Natural killer cell treated with Interleukin-12 subunit alpha and Interleukin-12 subunit beta and Interleukin-15 and Interleukin-18, amount 100 ng/mL, for 72 hours (primary cell): ENCODE measurements at places on chromosomes 5 and 9.

DNA sequence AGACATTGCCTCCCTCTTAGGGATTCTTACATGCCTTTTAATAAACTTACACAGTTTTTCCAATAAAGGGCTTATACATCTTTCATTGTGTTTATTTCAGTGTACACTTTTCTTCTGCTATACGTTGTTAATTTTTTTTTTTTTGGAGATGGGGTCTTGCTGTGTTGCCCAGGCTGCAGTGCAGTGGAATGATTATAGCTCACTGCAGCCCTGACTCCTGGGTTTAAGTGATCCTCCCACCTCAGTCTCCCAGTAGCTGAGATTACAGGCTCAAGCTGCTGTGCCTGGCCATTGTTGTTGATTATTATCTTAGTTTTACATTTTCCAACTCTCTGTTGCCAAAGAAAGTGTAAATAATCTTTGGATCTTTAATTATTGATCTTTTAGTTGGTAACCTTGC is 89.8 kb downstream of the GTF3C4 start:
- DNase-seq: no peak

DNA sequence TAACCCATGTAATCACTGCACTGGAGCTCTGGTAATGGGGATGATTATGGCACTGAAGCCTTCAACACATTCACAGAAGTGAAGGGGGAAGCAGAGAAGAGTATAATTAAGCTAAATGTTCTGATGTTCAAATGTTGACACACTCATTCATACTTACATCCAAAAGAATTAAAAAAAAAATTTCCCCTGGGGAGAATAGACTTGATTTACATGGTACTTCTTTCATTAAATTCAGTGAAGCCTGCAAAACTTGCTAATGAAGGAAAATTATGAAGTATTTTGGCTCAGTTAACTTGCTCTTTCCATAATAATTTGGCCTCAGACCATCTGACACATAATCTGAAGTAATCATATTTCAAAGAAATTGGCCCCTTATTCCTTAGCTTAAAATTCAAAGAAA is 428.8 kb downstream of the SH3GL2 start:
- DNase-seq: no peak

DNA sequence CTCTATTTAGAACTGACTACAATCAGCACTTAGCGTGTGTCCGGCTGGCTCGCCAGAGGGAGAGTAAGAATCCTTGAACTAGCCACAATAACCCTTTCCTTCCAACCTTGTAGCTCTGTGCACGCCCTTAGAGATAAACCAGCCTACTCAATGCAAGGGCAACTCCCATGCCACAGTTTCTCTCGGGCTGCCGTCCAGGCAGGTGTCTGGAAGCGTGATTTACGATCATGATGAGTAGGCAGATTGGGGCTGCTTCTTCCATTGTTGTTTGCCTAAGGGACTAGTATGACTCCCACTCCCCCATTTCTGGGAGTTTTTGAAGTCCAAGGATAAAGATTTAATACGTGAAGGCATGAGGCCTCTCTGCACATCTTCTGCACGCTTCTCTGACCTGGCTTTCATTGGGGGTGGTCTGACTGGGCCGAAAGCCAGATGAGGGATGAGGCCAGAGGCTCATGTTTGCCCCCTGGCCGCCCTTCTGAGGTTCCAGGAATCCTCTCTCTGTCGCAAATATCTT is 134.0 kb upstream of the MYO10 start:
- DNase-seq: no peak

DNA sequence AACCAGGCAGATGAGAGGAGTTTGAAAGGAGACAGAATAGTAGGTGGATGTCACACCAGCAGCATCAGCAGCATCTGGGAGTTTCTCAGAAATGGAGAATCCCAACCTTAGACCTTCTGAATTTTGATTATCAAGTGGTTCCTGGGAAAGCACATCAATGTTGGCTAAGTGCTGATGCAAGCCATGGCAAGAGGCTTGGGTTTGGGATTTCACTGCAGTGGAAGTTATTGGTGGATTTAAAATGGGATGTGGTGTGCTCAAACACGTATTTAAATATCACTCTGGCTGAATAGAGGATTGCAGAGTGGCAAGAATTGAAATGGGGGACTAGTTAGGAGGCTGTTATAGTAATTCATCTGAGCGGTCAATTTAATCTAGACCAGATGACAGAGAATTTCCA is 387.8 kb upstream of the WWC1 start:
- no peak for DNase-seq

DNA sequence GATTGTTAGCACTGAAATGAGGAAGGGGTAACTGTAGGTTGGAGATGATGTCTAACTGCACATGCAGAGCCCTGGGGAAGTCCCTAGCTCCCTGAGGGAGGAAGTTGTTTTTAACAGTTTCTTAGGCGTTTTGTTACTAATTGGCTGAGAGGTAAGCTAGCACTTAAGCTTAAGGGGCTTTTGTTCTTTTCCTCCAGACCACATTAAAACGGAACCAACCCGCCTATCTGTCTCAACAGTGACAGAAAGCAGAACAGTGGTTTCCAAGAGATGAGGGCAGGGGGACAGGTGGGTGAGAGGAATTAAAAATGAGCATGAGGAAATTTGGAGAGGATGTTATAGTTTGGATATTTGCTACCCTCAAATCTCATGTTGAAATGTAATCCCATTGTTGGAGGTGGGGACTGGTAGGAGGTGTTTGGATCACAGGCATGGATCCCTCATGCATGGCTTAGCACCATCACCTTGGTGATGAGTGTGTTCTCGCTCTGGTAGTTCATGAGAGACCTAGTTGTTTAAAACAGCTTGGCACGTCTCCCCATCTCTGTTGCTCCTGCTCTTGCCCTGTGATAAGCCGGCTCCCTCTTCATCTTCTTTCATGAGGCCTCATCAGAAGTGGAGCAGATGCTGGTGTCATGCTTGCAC is 38.9 kb downstream of the LYRM7 start:
- peak; percentile 71 for DNase-seq

GRCh38 chr5:76495870-76496269 is 92.8 kb downstream of the IQGAP2 start:
- DNase-seq: no peak

DNA sequence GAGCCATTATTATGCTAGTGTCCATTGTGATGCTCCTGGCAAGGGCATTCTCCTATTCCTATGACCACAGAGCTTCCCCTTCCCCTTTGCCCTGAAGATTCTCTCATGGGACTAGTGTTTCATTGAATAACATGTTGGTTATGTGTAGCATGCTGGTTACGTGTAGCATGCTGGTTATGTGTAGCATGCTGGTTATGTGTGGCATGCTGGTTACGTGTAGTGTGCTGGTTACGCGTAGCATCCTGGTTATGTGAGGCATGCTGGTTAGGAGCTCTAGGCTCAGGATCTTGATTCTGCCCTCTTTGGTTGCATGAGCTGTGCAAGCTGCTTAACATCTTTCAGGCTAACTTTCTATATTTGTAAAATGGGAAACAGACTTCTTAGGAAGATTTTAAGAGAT is 46.5 kb upstream of the GPR151 start:
- no peak for DNase-seq

- no peak for DNase-seq
Measured at GRCh38 chr5:131979816-131980215, 31.6 kb downstream of the ACSL6 start.

- DNase-seq: no peak
Measured at GRCh38 chr5:60403343-60404006, 296.5 kb downstream of the DEPDC1B start.

DNA sequence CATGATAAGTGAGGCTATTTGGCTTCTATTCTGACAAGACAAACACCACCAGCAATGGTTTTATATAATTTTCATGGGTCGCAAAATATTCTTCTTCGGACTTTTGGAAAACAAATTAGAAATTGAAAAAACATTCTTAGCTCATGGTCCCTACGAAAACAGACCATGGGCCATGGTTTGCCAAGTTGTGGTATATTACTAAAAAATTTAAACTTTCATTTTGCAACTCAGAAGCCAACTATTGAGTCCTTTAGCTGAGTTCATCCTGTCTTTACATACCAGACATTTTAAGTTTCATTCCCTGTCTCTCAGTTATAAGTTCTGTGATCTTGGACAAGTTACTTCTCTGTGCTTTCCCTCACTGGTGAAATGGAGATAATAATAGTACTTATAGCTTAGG is 198.1 kb downstream of the CSNK1G3 start:
- DNase-seq: no peak

GRCh38 chr5:112070022-112070421 is 313.0 kb upstream of the NREP start:
- no peak for DNase-seq

- no peak for DNase-seq
Measured at GRCh38 chr5:127042593-127042992, 12.2 kb upstream of the MARCHF3 start.

- no peak for DNase-seq
Measured at GRCh38 chr5:82704381-82704780, 372.8 kb downstream of the TMEM167A start.

GRCh38 chr5:1032011-1032410 is 23.4 kb downstream of the NKD2 start:
- DNase-seq: no peak

GRCh38 chr9:84070590-84070989 is 90.0 kb downstream of the RMI1 start:
- DNase-seq: no peak

- no peak for DNase-seq
Measured at GRCh38 chr9:121268851-121269641, 1.1 kb downstream of the GSN start.

- no peak for DNase-seq
Measured at GRCh38 chr9:88741335-88741734, 206.4 kb downstream of the NXNL2 start.

- no peak for DNase-seq
Measured at GRCh38 chr5:110916381-110917049, 155.0 kb upstream of the TSLP start.

- no peak for DNase-seq
Measured at GRCh38 chr9:120267929-120268328, 312.0 kb downstream of the CDK5RAP2 start.

GRCh38 chr9:34086864-34087263 is 38.2 kb upstream of the UBAP2 start:
- DNase-seq: no peak

GRCh38 chr9:130288393-130288792 is 22.8 kb downstream of the HMCN2 start:
- DNase-seq: no peak

- DNase-seq: no peak
Measured at GRCh38 chr5:124052201-124052600, 540.2 kb downstream of the CSNK1G3 start.

DNA sequence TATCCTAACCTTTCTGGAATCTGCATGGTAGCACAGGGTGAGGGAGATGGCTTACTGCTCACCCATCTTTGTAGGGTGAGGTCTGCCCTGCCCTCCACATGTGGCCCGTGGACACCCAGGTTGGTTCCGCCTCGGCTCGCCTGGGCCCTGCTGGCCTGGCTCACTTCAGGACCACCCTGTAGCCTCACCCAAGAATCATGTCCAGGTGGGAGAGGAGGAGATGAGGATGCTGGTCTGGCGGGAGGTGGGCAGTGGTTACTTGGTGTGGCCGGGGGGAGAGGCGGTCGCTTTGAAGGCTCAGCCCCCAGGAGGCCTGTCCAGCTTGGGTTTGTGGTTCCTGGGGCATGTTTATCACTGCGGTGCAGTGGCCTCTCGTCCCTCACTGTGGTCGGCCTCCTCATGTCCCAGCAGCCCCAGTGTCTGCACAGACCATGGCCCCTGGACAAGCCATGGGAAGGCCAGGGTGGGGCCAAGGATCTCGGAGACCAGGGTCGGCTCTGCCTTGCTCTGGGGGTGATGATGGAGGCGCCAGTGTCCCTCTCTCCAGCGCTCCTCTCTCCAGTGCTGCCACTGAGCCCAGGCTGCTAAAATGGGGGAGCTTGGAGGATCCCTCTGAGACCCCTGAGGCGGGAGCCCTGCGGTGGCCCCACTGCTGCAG is 4.6 kb downstream of the OBP2B start:
- DNase-seq: no peak

DNA sequence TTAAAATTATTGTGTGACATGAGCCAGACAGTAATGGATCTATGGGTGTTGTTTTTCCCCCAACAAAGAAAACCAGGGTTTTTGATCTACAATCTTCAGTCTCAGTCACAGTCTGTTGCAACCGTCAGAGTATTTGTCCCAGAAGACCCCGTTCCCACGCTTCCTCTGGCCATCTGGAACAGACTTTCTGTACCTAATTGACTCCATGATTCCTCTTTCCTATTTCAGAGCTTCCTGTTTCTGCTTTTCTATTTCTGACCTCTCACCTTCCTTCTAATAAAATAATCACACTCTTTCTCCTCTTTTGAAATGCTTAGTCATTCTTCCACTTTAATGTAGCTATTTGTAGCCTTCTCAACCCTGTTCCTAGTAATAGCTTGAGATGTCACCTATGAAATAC is 1044.8 kb downstream of the DTWD2 start:
- DNase-seq: no peak

GRCh38 chr5:95832664-95833063 is 10.1 kb upstream of the GLRX start:
- DNase-seq: no peak

GRCh38 chr9:87109231-87109631 is 161.9 kb upstream of the GAS1 start:
- no peak for DNase-seq

GRCh38 chr5:14348142-14348541 is 205.0 kb downstream of the TRIO start:
- DNase-seq: no peak

DNA sequence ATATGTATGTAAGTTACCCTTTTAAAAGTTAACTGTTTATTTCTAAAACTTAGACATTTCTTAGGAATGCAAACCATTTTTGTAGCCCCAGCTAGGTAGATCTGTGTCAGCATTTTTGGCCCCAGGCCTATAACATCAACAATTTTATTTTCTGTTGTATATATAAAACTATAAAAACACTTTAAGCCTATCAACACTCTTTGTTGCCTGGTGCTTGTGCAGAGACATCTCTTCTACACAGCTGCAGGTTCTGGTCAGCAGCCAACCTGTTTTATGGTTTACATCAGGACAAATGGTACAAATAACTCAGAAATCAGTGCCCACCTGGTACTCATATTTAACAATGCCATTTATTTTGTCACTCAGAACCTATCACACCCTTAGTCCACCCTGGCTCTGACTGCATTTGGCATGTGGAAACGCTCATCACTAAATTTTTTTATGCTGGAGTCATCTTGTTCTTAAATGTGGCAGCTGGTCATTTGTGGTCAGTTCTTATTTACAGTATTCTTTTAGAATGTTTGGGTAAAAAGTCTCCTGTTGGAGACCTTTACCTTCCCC is 173.4 kb downstream of the DNAH5 start:
- no peak for DNase-seq

- DNase-seq: no peak
Measured at GRCh38 chr5:79330071-79330470, 94.1 kb downstream of the JMY start.

DNA sequence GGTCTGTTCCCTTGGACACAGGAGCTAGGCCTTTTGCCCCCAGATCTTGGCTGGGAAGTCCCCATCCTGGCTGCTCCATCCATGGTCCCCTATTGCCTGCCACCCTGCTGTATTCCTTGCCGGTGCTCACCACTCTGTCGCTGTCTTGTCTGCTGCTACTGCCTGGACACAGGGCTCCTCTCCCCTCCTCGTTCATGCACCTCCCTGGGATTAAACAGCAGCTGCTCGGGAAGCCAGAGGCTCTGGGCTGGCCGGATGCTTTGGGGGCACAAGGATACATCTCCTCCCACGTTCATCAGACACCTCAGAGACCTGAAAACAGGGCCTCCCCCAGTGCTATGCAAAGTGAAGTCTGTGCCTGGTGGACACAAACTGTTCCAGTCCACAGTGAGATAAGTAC is 110.4 kb downstream of the ZNF354C start:
- no peak for DNase-seq

GRCh38 chr9:10818206-10818605 is 205.4 kb upstream of the PTPRD start:
- DNase-seq: no peak
